ENCODE measurements at places on chromosomes 7 and 10.

DNA sequence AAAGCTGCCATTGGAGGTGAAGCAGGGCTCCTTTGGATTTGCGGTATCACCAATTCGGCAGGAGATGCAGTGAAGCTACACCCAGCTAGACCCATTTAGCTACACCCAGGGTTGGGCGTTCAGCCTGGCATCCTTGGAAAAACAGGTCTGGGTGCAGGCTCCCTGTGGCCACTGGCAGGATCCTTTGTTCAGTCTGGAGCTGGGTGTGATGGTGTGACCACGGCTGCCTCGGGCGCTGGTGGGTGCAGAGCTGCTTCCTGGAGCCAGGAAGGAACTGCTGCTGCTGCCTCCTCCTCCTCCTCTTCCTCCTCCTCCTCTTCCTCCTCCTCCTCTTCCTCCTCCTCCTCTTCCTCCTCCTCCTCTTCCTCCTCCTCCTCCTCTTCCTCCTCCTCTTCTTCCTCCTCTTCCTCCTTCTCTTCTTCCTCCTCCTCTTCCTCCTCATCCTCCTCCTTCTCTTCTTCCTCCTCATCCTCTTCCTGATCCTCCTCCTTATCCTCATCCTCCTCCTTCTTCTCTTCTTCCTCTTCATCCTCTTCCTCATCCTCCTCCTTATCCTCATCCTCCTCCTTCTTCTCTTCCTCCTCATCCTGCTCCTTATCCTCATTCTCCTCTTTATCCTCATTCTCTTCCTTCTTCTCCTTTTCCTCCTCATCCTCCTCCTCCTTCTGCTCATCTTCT lies 84.0 kb downstream of the GRK5 start:
- DNase-seq = no peak

DNA sequence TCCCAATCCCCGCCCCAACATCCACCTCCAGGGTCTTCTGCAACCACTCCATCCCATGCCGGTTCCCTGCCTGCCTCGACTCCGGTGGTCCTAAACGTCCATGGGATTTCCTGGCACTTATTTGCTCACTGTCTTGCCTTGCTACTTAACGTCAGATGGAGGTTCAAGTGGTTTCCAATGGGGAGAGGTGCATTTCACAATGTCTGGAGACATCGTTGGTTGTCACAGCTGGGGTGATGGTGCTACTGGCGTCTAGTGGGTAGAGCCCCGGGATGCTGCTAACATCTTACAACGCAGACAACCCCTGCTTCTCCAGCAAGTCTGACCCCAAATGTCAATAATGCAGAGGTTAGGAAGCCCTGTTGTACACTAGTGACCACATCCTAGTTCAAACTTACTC lies 82.9 kb upstream of the ANLN start:
- DNase-seq = no peak

- no peak for DNase-seq
These were observed 13.7 kb upstream of the MACROH2A2 start for GRCh38 chr10:70038923-70039322.

DNA sequence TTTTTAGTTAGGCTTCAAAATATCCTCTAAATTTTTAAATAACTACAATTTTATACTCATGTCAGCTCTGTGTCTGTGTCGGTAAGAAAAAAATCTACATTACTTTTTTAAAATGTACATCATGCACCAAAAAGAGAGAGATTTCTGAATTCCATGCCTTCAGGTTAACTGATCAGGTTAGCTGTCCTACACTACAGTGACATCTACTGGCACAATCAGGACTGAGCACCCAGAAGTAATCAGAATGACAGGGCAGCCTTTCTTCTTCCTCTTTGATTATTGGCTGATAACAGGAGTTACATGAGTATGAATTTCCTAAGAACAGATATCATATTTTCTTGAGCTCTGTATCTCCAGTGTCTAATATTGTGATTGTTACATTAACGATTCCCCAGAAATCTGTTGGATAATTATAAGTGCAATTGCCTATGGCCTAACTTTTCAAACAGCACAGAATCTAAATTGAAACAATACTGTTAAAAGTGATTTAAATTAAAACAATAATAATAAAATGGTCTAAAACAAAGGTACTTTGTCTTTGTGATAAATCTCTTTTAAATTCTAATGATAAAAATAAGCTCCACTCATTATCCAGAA lies 41.8 kb upstream of the HYCC1 start:
- peak; percentile 81 for DNase-seq

GRCh38 chr10:371515-371914 lies 236.3 kb downstream of the ZMYND11 start:
- no peak for DNase-seq

GRCh38 chr10:71191019-71191418 lies 21.4 kb upstream of the UNC5B start:
- DNase-seq = no peak

- DNase-seq = no peak
These were observed 69.5 kb upstream of the ZNF92 start for GRCh38 chr7:65304175-65304574.

DNA sequence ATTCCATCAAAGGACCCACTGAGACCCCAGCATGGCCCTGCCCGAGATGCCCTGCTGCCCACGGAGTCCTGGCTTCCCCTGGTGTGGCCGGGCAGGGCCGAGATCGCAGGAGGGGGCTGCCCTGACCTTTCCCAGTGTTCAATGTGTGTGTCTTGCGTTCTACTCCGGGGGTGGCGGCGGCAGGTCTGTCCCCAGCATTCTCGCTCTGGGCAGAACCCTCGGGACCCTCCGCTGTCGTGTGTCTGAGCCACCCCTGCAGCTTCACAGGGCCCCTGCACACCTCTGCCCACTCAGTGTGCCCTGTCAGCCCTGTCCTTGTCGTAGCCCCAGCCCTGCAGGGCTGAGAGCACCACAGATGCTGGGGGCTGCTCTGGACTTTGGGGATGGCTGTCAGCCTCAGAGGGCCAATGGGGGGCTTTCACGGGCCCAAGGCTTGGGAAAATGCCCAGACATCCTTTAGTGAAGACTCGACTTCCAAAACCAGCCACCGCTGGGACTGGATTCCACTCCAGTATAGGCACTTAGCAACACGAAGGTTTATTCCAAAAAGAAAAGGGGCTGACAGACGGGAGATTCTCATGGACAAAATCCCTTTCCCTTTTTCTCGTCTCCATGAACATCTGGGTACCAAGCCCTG lies 30.0 kb upstream of the KNDC1 start:
- DNase-seq = no peak

- DNase-seq = no peak
These were observed 7.8 kb downstream of the ICA1 start for GRCh38 chr7:8254215-8254614.

GRCh38 chr10:47440207-47440606 lies 43.7 kb downstream of the ANXA8 start:
- no peak for DNase-seq

GRCh38 chr10:27624941-27625340 lies 120.7 kb downstream of the MKX start:
- no peak for DNase-seq

GRCh38 chr7:35878351-35878750 lies 77.5 kb downstream of the SEPTIN7 start:
- no peak for DNase-seq

- DNase-seq = no peak
These were observed 195.9 kb upstream of the ADARB2 start for GRCh38 chr10:1933215-1933614.

- DNase-seq = no peak
These were observed 240.6 kb downstream of the VTI1A start for GRCh38 chr10:112687647-112688046.

GRCh38 chr7:2066251-2066919 lies 166.4 kb downstream of the MAD1L1 start:
- peak; percentile 66 for DNase-seq

DNA sequence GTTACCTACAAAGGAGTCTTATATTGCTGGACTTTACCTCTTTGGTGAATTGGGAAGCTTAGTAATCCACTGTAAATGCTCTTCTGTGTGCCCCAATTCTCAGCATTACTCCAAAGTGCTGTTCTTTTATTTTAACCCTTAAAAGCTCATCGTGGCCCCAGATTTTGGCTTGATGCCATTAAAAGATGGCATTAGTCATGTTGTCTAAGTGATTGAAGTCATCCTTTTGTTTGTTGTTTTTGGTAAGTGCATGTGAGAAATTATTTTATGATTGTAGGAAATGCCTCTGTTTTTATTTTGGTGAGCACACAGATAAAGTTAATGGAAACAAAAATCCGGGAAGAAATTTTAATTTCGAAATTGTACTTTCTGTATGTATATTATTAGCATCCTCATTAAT lies 82.5 kb upstream of the GATA3 start:
- DNase-seq = no peak

DNA sequence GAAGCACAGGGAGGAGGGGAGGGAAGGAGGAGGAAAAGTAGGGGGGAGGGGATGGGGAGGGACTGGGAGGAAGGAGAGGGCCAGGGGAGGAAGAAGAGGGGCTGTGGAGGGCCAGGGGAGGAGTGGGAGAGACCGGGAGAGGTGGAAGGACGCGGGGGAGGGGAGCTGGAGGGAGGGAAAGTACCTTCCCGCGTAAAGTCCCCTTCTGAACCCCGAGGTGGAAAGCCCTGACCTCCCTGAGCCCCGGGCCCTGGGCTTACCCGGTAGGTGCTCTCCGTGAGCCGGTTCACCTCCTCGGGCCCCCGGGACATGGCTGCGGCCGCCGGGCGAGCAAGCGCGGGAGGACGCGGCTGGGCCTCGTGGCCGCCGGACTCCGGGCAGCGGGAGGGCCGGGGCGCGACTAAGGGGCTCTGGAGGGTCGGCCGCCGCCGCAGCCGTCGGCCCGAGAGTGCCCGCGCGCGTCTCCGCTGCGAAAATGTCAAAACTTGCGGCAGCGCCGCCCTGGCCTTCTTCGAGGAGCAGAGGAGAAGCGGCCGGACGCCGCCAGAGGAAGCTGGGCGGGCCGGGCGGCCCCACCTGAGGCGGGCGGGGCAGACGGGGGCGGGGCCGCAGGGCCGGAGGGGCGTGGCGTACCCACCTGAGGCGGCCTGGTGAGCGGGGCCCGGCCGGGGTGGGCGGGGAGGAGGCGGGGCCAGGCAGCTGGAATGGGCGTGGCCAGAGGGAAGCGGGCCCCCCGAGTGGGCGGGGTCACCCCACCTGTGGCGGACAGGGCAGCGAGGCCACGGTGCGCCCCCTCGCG lies at the start of gene BAIAP2L1:
BAIAP2L1 (minus strand) TSS at position 549 of the 799 bp plus-strand sequence; CDS start at position 311, 238 bp downstream.
- peak; percentile 94 for DNase-seq

- DNase-seq = no peak
These were observed 43.3 kb downstream of the HSPA12A start for GRCh38 chr10:116699049-116699448.

- DNase-seq = no peak
These were observed 10.1 kb upstream of the KBTBD2 start for GRCh38 chr7:32901629-32902028.

Measured in activated naive CD4-positive, alpha-beta T cell treated with anti-CD3 and anti-CD28 coated beads for 36 hours (primary cell).